ENCODE measurements at places on chromosomes 7 and 10.
A peak's percentile ranks its signal among the peaks of the same experiment; 100 is the strongest.

DNA sequence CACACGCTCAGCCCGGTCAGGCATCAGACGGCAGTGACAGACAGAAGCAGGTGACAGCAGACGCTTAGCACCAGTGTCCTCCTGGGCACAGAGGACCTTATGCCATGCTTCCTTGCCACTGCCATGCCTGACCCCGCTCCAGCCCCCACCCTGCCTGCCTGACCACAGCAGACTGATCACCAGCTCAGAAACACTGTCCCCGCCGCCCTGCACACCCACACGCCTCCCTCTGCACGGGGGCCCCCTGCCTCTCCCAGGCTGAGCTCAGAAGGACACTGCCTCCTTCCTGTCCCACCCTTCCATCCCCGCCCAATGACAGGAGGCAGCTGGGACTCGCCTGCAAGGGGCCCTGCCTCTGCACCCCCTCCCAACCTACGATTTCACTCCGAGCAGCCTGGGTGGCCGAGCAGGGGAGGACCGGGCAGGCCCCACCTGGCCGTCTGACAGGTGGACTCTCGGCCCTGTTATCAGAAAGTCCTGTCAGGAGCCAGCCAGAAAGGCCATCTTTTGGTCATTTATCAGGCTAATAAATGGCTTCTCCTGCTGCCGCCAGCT is 183.4 kb downstream of the ELFN1 start:
- DNase-seq, result peak; percentile 11

GRCh38 chr10:16987206-16987621 is 142.4 kb downstream of the CUBN start:
- DNase-seq, result no peak

DNA sequence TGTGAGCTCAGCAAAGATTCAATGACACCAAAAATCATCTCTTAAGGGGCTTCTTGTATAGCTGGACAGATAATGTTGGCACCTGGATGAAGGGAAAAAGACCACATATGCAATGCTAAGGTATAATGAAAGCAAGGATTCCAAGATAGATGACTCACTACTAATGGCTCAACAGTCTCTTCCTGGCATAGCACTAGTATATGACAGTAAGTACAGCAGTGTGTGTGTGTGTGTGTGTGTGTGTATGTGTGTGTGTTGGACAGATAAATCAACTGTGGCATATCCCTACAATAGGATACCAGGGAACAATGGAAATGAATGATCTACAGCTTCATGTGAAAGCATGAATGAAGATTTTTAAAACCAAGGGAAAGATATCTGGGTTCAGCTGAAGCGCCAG is 257.1 kb downstream of the SFMBT2 start:
- DNase-seq, result no peak

GRCh38 chr7:151372612-151373265 is 31.1 kb downstream of the NUB1 start:
- DNase-seq, result peak; percentile 10

GRCh38 chr10:63072951-63073350 is 60.2 kb upstream of the NRBF2 start:
- no peak for DNase-seq

DNA sequence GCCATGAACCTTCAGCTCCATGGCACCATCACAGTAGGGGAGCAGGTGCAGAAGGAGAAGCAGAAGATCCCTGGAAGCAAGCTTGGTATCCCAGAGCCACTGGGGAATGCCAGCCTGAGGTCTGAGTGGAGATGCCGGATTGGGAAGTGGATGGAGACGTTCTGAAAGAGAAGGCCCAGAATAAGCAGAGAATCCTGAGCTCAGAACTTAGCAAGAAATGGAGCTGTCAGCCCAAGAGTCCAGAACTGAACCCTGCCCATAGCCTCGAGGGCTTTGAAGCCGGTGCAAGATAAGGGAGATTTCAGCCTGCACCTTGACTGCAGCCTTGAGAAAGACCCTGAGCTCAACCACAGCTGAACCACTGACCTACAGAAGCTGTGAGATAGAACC is 13.9 kb upstream of the GDF10 start:
- DNase-seq, result no peak

GRCh38 chr7:2773608-2774007 is 70.5 kb downstream of the GNA12 start:
- no peak for DNase-seq

DNA sequence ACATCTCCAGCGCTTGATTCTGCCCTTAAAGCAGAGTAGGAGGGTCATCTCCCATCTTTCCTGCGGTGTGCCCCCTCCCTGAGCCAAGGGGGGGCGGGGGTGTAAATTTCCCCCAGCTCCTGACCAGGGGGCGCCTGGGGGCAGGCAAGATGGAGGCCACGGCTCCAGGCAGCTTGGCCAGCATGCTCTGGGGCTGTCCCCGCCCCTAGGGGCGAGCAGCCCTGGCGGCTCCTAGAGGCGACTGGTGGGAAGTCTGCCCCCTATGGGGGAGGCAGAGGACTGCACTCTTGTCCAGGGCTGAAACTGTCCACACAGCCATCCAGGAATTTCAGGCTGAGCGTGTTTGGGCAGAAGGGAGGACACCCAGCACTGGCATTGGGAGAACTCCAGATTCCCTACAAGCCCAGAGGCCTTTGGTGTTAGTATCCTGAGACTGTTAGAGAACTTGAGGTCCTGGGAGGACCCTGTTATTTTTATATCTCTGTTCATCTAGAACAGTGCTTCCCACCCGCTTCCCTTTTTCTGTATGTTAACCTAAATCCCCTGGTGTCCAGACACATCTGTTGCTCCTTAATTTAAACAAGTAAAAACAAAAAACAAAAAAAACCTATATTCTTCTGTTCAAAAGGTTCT is 4.6 kb downstream of the STRA8 start:
- no peak for DNase-seq

- no peak for DNase-seq
These were observed 164.6 kb upstream of the KCTD7 start for GRCh38 chr7:66464059-66464458.

DNA sequence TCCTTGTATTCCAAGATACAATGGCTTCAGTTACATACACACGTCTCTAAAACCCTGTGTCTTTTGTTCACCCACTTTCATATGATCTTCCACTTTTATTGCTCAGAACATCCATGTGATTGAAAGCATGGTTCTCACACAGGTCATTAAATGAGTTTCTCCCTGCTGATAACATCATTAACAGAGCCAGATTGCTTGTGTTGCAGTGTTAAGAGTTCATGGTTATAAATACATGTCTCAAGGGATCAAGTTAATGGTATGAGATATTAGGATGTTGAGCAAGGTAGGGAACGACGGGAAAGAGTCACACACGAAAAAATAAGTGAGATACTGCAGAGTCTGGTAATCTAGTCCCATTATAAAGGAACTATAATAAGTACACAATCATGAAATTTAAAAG is 861.5 kb downstream of the SORCS1 start:
- DNase-seq, result no peak

GRCh38 chr10:124993736-124994451 is 52.0 kb downstream of the ZRANB1 start:
- no peak for DNase-seq

GRCh38 chr7:28343462-28343861 is 68.9 kb upstream of the CREB5 start:
- no peak for DNase-seq

DNA sequence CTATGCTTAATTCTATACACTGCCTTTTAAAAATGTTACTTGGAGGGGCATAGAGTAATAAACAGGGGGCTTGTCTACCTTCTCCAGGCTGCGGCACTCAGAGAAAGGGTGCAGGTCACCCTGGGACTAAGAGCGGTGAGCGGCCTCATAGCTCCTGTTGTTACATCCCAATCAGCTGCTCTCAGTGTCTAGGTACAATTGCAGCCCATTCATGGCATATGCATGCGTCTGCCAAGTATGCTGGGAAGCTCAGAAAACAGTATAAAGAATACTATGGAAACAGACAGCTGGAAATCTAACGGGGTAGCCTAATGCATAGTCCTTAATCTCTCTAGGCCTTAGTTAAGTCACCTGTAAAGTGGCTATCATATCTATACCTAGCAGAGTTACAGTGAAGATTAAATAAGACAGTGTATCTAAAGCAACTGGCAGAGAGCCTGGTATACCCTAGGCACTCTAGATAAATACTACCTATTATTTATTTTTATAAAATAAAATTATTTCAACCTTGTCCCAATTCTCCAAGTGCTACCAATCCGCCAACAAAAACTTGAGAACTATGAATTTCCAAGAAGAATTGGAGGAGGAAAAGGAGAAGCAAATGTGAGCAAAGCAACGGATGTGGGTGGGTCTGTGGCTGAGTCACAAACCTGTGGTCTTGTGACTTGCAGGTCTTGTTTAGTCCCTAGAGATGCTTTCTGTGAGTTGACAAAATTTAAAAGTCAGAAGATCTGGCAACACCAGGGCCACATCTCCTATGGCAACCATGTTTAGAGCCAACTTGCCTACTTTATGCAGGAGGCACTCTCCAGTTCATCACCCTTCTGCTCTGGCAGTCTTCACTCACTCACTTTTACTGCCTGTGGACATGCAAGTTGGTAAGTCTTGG is 183.0 kb downstream of the RAPGEF5 start:
- no peak for DNase-seq

DNA sequence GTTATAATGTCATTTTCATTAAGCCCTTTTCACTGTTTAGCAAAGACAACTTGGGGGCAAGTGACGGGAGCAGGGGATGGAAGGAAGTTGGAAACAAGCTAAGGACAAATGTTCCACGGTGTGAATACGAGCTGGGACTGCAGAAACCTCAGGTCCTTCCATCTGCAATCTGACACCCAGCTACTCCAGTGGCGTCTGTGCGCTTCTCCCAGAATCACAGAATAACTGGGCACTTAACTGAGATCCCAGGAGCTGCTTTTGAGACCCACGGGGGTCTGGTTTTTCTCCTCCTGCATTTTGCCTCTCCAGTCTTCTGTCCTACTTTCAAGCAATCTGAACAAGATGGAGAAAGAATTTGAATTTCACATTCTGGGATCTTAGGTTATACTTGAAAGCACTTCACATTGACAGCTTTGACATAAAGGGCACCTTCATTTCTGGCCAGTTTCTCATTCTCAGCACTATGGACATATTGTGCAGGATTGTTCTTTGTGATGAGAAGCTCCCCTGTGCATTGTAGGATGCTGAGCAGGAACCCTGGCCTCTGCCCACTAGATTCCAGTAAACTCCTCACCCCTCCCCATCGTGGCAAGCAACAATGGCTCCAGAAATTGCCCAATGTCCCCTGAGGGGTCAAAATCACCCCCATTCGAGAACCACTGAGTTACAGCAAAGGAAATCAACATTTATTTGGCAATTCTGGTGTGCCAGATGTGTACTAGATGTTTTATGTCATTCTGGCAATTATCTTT is 194.1 kb downstream of the CACNB2 start:
- DNase-seq, result no peak

DNA sequence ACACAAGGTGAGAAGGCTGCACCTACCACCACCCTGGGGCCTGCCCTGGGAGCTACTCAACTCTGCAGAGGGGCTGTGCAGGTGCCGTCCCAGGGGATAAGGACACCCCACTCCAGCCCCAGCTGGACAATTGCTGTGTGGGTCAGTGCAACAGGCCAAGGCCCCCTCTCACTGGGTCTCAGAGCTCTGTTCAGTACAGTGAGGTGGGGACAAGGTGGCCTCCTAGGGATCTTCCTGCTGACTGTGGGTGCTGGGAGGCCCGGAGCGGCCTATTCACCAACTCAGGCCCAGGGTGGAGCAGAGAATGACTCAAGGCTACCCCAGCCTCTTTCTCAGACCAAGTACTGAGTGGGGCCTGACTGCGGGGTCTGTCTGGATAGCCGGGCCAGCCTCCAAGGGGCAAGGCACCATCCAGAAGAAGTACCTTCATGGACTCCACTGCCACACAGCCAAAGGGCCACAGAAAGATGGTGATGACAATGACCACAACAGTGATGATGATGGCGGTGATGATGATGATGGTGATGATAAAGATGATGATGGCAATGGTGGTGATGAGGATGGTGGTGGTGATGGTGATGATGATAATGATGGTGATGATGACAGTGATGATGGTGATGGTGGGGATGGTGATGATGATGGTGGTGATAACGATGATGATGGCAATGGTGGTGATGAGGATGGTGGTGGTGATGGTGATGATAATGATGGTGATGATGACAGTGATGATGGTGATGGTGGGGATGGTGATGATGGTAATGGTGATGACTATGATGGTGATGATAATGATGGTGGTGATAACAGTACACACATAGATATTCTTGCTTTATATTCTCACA is 59.8 kb upstream of the DNAAF5 start:
- no peak for DNase-seq

DNA sequence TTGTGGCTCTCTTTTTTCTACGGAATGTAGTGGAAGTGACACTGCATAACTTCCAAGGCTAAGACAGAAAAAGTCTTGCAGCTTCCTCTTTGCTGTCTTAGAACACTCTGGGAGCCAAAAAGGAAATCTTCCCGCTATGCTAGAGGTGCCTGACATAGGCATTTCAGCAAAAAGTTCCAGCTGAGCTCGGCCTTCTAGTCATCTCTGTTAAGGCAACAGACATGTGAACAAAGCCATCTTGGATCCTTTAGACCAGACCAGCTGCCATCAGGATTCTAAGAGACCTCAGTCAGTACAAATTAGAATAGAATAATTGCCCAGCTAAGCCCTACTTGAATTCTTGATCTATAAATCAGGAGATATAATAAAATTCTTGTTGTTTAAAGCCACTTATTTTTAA is 16.3 kb upstream of the COL1A2 start:
- DNase-seq, result no peak

DNA sequence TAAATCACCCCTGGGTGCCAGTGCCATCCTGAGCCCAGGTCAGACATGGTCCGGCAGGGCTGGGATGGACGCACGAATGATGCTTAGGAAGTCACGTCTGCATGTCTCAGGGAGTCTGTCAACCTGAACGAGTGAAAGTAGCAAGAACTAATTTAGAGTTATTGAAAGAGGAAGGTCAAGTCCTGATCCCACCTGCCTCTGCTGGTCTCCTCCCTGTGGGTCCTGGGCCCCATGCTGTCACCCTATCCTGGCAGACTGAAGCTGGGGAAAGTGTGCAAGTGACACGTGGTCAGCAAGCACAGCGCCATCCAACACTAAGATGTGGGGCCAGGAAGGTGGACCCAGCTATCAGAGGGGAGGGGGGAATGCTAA is 26.1 kb upstream of the GRID1 start:
- no peak for DNase-seq

DNA sequence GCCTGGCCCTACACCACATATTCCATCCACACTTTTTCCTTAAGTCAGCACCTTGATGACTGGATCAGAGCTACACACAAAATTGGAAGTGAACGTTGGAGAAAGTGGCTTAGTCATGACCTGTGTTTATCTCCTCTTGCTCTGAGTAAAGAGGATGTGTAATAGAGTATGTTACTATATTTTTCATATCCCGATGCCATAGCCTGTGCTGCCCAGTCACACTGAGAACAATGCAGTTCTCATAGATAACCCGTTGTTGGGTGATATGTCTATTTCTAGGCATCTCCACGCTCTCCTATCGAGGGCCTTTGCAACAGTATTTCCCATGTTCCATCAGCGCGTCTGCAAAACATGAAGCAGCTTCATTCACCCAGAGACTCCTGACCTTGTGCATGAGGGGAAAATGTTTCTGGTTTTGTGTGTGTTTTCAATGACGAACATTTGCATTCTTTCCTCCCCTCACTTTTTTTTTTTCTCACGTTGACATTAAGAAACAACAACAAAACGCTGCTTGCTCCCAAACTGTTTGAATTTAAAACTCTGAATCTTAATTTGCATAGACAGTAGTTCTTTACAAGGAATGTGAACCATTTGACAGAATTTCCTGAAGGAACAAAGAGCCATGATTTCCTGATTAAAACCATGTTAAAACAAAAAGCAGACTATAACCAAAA is 43.4 kb downstream of the GRK5 start:
- DNase-seq, result no peak

All from activated T-cell treated with anti-CD3 and anti-CD28 coated beads, Interleukin-2, amount 50 U/mL, for 1 hour (primary cell).